ENCODE measurements at places on chromosomes 2 and 18.

DNA sequence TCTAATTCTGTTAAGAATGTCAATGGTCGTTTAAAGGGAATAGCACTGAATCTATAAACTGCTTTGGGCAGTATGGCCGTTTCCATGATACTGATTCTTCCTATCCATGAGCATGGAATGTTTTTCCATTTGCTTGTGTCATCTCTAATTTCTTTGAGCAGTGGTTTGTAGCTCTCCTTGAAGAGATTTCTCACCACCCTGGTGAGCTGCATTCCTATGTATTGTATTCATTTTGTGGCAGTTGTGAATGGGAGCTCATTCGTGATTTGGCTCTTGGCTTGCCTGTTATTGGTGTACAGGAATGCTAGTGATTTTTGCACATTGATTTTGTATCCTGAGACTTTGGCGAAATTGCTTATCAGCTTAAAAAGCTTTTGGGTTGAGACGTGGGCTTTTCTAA lies 38.3 kb upstream of the WDR75 start:
- DNase-seq = no peak

DNA sequence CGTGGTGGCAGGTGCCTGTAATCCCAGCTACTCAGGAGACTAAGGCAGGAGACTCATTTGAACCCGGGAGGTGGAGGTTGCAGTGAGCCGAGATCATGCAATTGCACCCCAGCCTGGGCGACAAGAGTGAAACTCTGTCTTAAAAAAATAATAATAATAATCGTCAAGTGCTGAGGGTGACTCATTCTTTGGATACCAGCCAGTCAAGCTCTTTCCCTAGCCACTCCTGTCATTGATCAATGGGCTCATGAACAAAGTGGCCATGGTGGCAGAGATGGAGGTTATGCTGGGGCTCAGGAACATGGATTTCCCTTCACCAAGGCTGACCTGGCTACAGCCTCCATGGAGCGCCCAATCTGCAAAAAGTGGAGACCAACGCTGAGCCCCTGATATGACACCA lies 94.5 kb upstream of the HAAO start:
- DNase-seq = no peak

DNA sequence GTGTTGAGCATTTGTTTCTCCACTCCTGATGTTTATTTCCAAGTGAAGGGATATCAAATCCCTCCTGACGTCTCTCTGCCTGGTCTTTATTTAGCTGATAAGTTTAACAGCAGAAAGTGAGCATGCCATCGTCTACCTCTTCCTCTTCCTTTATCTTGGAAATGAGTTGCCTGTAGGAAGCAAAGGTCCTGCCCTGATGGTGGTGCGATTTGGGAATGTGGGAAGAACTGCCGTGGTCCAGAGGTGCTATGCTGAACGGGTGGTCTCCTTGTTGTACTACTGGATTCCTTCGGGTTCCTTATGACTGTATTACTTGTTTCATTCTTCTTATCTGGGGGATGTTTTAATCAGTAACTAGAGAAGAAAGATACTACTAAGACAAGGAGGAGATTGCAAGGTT lies 217.5 kb downstream of the PMAIP1 start:
- DNase-seq = no peak

- no peak for DNase-seq
Observed at GRCh38 chr18:3552305-3552704, 102.3 kb downstream of the TGIF1 start.

- DNase-seq = no peak
Observed at GRCh38 chr18:59783138-59783537, 85.9 kb upstream of the CCBE1 start.

GRCh38 chr2:100882645-100883613 lies 63.0 kb downstream of the NPAS2 start:
- no peak for DNase-seq

- no peak for DNase-seq
Observed at GRCh38 chr18:24234330-24234729, 95.5 kb downstream of the CABYR start.

GRCh38 chr2:220432645-220433044 lies 805.2 kb downstream of the SLC4A3 start:
- DNase-seq = no peak
